ENCODE measurements at places on chromosomes 3 and 15.

DNA sequence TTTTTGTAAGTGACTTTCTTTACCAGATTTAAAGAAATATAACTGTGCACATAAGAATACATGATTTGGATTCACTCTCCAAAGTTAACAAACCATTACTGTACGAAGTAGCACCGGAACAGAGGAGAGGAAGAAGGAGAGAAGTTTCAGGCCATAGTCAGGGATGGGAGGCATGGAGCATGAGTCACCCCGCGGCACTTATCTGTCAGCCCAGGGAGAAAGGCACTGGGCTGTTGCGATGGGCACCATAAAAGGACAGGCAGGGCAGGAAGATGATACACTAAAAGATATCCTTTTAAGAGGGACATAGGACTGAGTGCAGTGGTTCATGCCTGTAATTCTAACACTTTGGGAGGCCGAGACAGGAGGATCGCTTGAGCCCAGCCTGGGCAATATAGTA lies 37.0 kb downstream of the TTC23 start:
- DNase-seq, result no peak

GRCh38 chr15:50166216-50166615 lies 15.8 kb upstream of the SLC27A2 start:
- no peak for DNase-seq

GRCh38 chr3:37139567-37140052 lies 34.8 kb downstream of the LRRFIP2 start:
- DNase-seq, result no peak

GRCh38 chr3:14288833-14289451 lies 110.3 kb downstream of the LSM3 start:
- DNase-seq, result no peak

- no peak for DNase-seq
Measured at GRCh38 chr15:36978625-36979024, 121.7 kb downstream of the MEIS2 start.

- DNase-seq, result peak; percentile 28
Measured at GRCh38 chr3:73508330-73508954, 116.3 kb downstream of the PDZRN3 start.

GRCh38 chr3:142106548-142106947 lies 42.8 kb downstream of the TFDP2 start:
- DNase-seq, result peak; percentile 89

DNA sequence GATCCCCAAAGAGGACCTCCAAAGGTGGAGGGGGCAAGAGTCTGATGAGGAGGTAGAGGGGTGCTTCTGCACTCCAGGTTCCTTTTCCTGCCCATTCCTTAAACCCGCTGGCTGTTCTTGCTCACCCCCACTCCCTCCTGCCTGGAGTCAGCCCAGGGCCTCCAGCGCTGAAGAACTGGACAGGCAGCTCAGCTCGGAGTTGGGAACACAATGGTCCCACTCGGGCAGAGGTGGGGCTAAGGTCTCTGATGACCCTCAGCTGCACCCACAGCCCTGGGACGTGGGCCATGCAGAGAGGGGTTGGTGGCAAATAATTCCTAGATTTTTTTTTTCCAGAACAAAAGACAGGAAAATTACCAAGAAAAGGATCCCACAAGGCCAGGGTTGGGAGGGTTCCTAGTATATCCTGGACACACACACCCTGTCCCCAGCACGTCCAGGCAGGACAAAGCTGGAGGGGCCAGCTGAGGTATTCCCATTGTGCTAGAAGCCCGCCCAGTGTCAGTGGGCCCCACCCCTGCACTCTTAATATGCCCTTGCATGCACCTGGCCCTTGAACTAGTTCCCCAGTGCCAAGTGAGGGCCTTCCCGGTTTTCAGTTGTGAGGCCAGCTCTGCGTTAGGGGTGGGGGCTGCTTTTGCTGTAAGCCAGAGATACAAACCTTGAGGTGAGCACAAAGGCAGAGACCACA lies 22.1 kb upstream of the IP6K2 start:
- no peak for DNase-seq

DNA sequence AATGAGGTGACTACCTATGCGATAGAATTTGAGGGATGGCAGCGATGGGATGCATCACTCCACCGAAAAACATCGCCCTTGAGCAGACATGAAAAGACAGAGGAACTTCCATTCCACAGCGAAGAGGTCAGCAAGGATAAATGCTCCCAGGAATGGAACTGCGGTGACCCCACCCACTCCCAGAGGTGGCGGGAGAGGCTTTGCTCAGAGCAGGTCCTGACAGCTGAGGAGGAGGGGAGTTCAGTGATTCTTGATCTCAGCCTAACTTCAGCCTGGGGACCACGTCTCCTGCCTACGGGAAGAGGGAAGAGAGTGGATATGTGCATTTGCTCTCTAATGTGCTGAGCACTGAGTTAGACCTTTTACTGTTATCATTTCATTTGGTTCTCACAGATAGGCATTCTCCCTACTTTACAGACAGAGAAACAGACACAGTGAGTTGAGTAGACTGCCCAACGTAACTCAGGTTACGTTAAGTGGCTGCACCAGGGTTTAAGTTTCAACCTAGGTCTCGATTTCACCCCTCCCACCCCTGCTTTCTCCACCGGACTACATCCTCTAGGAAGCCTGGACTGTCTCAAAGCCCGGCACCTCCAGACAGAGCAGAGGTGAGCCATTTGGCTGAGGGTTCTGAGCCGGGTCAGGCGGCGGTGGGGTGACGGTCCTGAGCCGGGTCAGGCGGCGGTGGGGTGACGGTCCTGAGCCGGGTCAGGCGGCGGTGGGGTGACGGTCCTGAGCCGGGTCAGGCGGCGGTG lies 170.0 kb downstream of the RAB11A start:
- DNase-seq, result no peak

GRCh38 chr3:48748754-48749153 lies 31.7 kb upstream of the IP6K2 start:
- DNase-seq, result no peak

- no peak for DNase-seq
Measured at GRCh38 chr3:82281205-82281604, 519.8 kb upstream of the GBE1 start.

- peak; percentile 88 for DNase-seq
Measured at GRCh38 chr15:100849021-100849854, 30.4 kb upstream of the ALDH1A3 start.

DNA sequence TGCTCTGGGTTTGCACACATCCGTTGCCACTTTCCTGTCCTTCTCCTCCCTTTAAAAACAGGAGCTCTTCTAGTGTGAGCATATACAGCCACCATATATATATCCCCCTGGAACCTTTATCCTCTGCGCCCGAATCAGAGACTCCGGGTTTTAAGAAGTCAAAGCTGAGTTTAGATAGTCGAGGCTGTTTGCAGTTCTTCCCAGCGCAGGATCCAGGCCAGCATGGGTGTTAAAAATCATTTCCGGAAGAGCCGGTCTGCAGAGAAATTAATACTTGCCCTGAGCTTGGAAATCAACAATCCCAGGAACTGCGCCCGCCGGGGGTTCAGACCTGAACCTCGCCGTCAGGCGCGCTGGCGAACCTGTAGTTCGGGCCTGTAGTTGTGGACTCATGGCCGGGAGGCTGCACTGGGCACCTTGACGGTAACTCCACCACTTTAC lies 2.3 kb downstream of the SHOX2 start:
- no peak for DNase-seq

- peak; percentile 21 for DNase-seq
Measured at GRCh38 chr3:115836944-115837343, 213.6 kb downstream of the GAP43 start.

GRCh38 chr15:73183071-73183470 lies 130.8 kb downstream of the NEO1 start:
- no peak for DNase-seq

DNA sequence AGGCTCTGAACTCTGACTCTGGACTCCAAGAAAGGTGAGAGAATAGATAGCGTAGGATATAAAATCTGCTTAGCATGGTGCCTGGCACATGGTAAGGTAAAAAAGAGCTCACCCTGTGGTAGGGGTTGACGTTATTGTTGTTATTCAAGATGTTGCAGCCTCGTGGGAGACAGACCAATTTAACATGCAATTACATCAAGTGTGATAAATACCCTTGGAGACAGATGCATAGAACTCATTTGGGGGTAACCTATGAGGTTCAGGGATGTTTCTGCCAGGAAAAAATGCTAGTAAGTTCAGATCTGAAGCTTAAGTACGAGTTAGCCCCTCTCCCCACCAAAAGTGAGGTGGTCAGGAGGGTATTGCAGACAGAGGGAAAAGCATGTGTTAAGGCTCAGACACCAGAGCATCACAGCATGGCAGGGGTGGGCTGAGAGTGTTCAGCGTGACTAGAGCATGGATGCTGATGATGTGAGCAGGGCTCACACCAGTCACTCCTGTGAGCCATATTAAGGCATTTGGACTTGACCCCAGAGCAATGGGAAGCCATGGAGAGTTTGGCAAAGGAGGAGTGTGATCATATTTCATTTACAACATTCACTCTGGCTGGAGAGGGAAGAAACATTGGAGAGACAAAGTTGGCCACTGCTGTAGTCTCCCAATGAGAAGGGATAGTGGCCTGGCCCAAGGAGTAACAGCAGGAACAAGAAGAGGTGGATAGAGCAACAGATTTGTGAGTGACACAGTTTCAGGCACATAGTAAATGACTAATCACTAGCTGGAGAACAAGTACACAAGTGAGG lies 181.0 kb downstream of the UACA start:
- DNase-seq, result no peak
